ENCODE measurements at places on chromosomes 5 and 9. TPM values are rescaled to one million over a fixed set of nuclear protein-coding genes. Genes with fewer than 3 reads are reported as not detected.

Gene SPAAR
- 0.07 TPM for total RNA-seq

Gene FSTL4
- 0.34 TPM for total RNA-seq

Gene JMY
- total RNA-seq, result 24.4 TPM

Gene SPATA9
- total RNA-seq, result not detected

Gene SPINK4
- total RNA-seq, result not detected

Gene CDX1
- total RNA-seq, result not detected

Gene ACOT12
- not detected for total RNA-seq

Gene CYSRT1
- total RNA-seq, result 1.6 TPM

Gene UNC5A
- not detected for total RNA-seq

Gene OR13C9
- not detected for total RNA-seq

Gene C7
- total RNA-seq, result not detected

Gene RLN1
- 0.21 TPM for total RNA-seq

Gene IL4
- total RNA-seq, result not detected

Gene CCNJL
- total RNA-seq, result 4.1 TPM

Gene SOX30
- total RNA-seq, result not detected

Gene NIPSNAP3A
- 24.9 TPM for total RNA-seq

Gene PCDHA1
- total RNA-seq, result under 0.01 TPM

Gene AGPAT2
- total RNA-seq, result 42.0 TPM

Gene FOXD4L3
- 0.21 TPM for total RNA-seq
